Heart left ventricle (tissue), 16 donors: ENCODE measurements at places on chromosomes 7 and 10.
A peak's percentile ranks its signal among the peaks of the same experiment; 100 is the strongest.

GRCh38 chr10:118403967-118404366 lies 61.8 kb upstream of the FAM204A start:
- DNase-seq: no peak

- no peak for DNase-seq
Observed at GRCh38 chr7:150384406-150385301, 5.5 kb downstream of the ZNF775 start.

DNA sequence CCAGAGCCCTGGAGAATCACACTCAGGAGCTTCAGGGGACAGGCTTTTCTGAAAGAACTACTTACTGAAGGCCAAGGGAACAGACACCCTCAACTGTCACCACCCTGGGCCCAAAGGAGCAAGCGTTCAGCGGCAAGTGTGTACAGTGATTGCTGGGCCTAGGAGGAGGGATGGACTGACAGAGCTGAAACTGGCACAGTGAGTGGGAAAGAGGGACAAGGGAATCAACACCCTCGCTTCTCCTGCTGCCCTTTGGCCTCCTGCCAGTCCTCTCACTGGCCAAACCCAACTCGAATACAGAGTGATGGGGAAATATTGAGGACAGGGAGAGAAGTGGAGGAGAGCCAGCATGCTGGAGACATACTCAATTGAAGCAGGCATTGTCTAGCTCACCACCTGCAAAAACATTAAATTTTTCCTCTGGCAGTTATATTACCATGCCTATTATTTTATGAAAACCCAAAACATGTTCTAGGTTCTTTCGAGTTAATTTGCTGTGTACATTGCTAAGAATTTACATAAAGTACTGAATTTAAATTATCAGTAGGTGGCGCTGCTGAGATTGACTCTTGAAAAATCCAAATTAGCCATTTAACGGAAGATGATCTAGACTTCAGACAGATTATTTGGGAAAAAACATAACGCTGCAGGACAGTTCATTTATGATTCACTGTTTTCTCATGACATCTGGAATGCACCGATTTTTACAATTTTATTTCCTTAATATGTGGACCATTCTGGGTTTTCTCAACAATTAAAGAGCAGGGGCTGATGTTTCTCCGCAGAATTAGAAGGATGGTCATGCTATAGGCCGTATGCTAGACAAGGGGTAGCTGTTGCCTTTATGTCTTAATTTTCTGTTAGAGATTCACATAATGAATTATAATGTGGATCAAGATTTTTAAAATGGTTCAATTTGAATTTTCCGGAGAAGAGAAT lies 14.7 kb upstream of the TMEM236 start:
- peak; percentile 41 for DNase-seq

DNA sequence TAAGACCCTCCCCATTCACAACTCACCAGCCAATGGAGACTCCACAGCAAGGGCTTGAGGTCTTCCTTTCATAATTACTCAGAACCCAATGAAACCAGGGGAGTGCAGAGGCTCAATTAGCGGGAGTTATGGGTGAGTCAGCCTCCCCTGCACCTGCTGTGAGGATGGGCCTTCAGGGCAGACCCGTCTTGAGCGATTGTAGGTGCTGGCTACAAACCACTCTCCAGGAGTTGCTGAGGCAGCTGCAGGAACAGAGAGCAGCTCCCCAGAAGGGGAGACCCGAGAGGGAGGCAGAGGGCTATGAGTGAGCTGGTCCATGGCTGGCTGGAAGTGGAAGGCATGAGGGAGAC lies 58.5 kb upstream of the SORCS3 start:
- DNase-seq: no peak

- DNase-seq: no peak
Observed at GRCh38 chr7:116829041-116829440, 33.3 kb upstream of the CAPZA2 start.

DNA sequence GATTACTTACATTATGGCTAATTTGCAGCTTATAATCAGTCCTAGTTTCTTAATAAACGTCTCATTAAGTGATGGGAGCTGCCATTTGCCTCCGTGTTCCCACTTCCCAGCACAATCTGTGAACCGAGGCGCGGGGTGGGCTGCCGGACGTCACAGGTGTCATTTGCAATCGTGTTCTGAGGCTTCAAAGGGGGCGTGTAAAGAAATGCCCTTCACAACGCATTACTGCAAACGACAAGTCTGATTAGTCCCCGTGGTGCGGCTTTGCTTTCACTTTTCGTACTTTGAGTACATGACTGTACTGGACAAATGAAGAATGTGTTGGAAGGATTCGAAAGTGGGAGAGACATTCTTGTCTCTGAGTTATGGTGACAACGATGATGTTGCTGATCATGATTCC lies 614.2 kb upstream of the ADARB2 start:
- DNase-seq: no peak

DNA sequence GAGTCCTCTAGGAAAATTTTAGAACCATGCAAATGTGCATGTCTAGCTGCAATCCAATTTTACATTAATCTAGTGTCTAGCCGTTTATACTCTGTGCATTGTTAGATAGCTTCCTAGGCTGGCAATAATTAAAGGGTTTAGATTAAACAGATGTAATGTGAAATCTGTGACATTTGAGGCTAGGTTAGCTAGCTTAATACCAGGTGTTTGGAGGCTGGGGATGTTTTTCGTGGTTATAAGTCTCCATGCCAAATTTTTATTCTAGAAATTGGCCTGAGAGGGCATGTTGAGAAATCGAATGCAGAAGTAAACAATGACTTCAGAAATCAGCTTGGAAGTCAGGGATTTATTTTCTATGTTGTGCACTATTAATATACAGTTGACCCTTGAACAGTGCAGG lies 94.2 kb downstream of the ST7 start:
- DNase-seq: no peak

- DNase-seq: no peak
Observed at GRCh38 chr7:141649137-141649864, 52.7 kb downstream of the DENND11 start.

- DNase-seq: no peak
Observed at GRCh38 chr10:47257396-47258120, 42.4 kb upstream of the GDF10 start.

DNA sequence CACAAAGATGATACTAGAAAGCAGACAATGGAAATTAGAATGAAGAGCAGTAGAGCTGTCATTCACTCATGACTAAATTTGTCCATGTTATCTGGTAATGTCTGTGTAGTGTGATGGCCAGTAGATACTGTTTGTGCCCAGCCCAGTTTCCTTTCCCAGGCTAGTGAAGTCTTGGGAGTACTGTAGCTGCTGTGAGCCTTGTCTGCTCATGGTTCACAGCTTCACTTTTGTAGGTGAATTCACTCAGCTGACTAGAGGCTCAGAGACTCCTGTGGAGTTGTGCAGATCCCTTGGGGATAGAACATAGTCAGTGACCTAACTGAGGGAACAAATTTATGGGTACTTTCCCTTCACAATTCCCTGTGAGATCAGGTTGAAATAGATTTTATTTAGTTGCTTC lies 572.5 kb downstream of the ARL4A start:
- no peak for DNase-seq

DNA sequence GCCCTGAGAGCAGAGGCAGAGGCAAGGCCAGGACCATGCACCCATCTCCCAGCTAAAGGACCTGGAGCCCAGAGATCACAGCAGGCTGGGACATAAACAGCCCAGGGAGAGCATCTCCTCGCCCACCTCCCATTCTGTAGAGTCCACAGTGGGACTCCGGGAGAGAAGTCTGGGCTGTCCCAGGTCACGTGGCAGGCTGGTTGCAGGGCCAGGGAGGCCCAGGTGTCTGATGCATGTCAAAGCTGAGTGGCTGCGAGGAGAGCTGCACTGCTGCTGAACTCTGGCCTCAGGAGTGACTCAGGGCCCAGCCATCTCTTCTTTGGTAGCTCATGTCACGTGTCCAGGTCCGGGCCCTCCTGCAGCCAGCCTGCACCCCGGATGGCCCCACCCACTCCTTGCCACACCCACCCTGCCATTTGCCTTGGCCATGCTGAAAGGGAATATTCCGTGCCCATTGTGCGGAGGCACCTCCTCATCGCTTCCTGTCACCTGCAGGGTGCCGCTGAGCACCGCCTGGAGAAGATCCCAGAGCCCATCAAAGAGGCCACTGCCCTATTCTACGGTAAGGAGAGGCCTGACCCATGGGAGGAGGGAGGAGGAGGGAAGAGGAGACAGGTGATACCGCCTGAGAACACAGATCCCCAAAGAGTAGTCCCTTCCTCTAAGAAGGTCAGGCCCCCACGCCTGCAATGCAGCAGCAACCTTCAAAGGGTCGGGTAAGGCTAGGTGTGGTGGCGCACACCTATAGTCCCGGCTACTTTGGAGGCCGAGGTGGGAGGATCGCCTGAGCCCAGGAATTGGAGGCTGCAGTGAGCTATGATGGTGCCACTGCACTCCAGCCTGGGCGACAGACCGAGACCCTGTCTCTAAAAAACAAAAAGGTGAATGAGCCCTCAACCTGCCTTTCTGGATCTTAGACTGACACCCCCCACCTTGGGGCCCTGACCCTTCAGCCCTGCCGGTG lies 12.6 kb upstream of the SH2B2 start:
- peak; percentile 15 for DNase-seq

- DNase-seq: peak; percentile 37
Observed at GRCh38 chr10:88553116-88553752, 29.9 kb downstream of the RNLS start.

DNA sequence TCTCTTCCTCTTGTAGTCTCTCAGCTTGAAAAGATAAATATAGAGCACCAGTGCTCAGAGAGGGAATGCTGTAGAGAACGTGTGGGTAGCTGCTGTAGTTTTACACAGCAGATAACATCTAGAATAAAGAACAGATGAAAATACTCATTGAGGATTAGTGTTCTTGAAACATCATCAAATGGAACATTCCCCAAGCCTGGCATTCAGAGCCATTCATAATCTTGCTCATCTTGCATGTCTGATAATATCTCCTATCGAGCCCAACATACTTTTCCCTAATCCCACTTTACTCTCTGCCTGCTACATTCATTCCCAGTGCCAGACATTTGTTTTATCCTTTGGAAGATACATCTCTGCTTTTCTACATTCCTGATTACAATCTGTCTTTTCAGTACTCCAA lies 35.2 kb downstream of the MCU start:
- DNase-seq: no peak

DNA sequence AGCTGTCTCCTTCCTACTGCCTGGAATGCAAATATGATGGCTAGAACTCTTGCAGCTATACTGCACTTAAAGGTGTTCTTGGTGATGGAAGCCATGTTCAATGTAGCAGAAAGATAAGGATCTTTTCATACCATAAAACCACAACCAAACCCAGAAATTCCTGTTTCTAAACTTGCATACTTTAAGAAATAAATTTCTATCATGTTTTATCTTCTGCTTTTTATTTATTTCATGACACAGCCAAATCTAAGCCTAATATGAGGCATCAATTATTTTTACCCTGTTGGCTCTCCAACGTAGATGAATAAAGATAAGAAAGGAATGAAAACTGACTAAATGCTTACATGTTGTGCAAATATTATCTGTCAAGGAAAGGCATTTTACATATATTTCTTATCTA lies 224.1 kb downstream of the DOCK4 start:
- no peak for DNase-seq

- DNase-seq: no peak
Observed at GRCh38 chr7:95631527-95631926, 35.2 kb upstream of the PDK4 start.

- no peak for DNase-seq
Observed at GRCh38 chr10:130440971-130441370, 304.8 kb downstream of the GLRX3 start.
